ENCODE measurements at places on chromosomes 5 and 9.

DNA sequence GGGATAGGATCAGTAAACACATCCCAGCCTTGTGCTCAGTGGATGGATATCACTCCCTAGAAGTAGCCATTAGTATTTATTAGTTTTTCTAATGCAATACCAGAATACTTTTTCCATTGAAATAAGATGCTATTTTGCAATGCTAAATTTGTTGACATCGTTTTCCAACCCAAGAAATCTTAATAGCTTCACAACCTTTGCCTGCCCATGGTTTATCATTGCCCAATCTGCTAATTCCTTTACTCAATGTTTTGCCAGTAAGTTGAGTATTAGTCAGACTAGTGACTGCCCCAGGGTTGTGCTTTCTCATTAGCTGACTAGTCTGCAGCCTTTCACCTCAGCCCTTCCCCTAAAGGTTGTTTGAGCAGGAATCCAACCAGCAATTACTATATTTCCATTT is 62.9 kb downstream of the NREP start:
- DNase-seq, result no peak

DNA sequence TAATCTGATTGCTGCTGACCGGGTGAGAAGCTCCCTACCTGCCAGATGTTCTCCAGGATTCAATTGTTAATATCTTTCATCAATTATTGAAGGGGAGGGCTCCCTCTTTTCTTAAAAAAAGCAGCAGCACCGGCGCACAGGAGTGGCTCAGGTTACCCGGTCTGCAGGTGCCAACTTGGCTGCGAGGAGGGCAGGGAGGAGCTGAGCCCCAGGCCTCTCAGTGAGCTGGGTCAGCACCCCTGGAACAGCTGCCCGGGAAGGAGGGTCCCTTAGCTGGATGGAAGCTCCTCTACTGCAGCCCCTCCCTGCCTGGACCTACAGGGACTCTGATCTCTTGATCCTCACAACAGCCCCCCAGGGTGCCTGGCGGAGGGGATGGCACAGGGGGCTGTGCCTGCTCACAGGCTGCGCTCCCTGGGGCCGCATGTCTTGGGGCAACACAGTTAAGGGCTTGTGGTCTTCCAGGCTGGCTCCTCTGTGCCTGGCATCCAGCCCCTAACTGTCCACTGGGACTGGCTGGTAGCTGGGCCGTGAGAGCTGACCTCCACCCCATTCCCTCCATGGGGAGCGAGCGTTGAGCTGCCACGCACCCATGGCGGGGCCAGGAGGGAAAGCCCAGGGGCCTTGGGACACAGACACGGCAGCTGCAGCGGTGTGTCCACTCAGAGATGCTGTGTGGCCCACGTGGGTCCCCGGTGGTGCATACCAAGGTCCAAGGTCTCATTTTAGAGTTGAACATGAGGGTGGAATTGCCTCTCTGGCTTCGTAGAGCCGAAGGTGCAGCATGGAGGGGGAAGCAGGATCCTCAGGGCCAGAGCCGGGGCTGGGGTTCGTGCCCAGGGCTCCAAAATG is 28.6 kb upstream of the TMEM250 start:
- no peak for DNase-seq

- no peak for DNase-seq
Observed at GRCh38 chr5:99926463-99926862, 608.7 kb upstream of the FAM174A start.

DNA sequence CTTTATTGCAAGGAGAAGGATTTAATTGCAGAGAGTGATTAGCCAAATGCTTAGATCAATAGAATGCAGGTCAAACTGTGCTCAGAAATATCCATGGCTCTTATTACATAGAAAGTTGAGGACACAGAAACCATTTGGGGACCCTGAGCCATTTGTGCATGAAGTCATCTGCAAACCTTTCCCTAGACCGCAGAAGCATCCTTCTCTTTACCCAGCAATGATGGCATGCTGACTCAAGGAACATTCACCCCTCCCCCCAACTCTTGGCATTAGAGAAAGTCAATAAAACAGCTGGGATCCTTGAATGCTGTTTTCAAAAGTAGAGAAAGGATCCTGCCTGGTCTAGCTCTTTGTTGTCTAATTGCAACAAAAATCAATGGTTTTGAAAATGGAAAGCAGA is 73.5 kb downstream of the PPP2R2B start:
- no peak for DNase-seq

DNA sequence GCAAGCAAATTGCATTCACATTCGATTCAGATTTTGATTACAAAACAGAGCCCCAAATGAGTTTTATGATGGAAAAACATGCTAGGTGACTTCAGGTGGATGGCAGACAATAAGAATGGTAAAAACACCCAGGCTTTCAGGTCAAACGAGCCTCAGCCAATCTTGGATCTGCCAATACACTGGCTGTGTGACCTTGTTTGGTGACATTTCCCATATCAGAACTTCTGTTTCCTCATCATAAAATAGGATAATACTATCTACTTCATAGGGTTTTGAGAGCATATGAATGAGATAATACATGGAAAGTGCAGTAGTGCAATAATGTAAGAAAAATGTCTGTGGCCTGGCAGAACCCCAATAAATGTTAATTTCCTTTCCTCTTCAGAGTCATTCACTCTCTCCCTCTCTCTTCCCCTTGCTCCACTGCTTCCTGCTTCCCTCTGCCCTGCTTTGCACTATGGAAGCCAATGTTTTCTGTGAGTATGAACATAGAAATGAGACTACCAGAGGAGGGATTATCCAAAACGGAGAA is 54.7 kb downstream of the SH3RF2 start:
- no peak for DNase-seq
